ENCODE measurements at places on chromosomes 12 and 14.
A peak's percentile ranks its signal among the peaks of the same experiment; 100 is the strongest.

DNA sequence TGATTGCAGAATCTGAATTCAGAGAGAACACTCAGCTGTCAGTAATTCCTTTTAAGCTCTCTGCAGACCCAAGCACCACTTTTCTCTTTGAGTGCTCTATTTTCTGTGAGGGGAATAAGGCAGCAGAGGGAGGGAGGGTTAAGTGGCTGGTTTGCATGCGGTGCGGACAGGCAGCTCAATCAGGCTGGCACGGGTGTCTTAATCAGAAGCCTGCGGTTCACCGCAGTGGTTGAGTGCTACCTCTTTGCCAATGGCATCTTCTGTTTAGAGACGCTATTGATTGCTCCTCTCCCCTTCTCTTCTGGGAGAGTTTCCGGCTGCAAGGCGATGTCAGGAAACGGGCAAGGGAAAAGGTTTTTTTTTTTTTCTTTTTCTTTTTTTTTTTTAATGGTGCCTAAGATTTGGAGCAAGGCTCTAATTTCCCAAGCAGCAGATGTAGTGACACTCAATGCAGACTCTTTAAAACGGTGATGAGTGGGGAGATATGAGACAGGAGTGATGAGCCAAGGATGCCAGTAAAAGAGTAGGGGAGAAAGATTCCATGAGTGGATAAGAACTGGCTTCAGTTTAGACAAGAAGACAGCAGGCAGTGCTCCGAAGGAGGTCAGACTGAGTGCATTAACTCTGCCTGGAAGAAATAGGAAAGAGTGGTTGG lies 533.7 kb upstream of the SEL1L start:
- no peak for DNase-seq

DNA sequence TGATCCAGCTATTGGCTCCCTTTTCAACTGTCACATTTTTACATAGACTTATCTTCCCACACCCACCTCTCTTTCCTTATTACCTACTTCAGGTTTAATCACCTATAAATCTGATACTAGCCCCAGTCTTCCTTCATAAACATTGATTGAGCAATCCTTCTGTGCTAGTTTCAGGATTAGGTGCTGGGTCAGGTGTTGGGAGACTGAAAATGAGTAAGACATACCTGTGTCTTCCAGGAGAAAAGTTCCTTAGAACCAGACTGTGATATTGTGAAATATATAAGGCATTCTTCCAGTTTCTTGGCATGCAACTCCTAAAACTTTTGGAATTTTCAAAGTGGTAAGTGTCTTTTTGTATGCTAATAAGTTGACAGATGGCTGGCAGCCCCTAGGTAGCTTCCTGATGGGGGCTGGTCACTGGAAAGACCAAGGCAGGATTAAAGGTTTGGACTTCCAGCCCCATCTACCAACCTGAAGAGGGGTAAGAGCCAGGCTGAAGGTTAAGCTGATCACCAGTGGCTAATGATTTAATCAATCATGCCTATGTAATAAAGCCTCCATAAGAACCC lies 4.6 kb downstream of the ANO6 start:
- no peak for DNase-seq

GRCh38 chr14:88901189-88901588 lies 76.7 kb downstream of the TTC8 start:
- DNase-seq = no peak

DNA sequence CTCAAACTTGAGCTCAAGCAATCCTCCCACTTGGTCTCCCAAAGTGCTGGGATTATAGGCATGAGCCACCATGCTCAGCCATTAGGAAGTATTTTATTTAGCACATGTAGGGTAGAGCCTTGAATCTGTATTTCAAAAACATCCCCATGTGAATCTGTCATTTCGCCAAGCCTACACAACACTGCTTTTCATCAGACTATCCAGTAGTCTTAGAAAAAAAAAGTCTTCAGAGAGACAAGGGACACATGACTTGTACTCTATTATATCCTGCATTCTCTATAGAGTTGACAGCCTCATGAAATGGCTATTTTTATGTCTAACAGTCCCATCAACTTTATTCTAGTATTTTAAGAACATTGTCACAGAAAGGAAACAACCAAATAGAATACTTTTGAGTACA lies 35.4 kb downstream of the TM7SF3 start:
- no peak for DNase-seq

DNA sequence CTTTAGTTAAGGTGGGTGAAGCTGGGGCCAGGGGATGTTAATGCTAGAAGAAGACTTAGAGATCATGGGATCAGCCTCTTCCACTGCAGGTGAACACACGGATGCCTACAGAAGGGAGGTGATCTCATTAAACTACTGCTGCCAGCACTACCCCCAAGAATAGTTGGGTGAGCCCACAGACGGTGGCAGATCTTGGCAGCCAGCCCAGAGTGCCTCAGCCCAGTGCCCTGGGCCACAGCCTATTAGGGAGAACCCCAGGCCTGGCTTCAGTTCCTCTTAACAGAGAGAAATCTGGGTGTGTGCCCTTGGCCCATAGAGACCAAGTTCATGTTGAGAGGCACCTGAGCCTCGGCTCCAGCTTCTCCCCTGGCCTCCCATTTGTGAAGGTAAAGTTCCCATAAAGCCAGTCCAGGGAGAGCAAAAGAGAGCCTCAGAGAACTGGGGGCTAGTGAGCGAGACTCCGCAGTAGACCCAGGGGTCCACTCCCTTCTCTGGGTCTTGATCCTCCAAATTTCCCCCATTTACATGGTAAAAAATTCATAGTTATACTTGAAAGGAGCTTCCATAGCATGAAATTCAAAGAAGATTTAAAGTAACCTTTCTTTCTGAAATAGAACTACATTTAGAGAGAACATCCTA lies 125.0 kb upstream of the CCND2 start:
- DNase-seq = no peak

GRCh38 chr12:66168410-66168809 lies 1.4 kb downstream of the TMBIM4 start:
- DNase-seq = no peak

DNA sequence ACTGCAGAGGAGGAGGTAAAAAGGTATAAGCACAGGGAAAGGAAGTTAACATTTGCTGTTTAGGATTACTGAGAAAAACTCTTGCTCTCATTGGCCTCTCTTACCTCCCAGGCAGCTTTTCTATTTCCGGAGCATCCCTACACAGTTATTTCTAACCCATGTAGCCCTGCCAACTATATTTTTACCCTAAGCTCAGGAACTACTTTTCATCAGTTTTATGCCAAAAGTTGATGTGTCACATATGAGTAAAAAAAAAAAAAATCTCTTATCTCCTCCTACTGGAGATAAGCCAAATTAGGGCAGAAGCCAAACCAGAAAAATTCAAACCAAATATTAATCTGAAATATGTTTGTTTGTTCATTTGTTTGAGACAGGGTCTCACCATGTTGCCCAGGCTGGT lies 34.4 kb upstream of the PSMA6 start:
- no peak for DNase-seq

GRCh38 chr14:29392287-29392686 lies 535.4 kb downstream of the PRKD1 start:
- DNase-seq = no peak

DNA sequence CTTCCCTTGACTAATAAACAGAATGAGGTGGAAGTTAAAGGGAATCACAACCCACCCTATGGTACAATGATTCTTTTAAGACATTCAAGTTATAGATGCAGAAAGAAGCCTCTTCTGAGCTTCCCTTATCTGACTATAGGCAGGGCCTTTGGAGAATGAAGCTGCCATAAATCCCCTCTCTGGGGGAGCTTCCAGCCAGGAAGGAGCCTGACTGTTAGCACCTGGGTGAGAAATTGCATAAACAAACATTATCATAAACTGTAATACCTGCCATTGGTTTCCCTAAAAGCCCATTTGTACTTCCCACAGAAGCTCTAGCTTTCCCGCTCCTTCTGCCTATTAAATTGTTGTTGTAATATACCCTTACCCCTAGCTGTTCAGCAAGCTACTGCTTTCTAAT lies 81.3 kb upstream of the RESF1 start:
- DNase-seq = no peak

DNA sequence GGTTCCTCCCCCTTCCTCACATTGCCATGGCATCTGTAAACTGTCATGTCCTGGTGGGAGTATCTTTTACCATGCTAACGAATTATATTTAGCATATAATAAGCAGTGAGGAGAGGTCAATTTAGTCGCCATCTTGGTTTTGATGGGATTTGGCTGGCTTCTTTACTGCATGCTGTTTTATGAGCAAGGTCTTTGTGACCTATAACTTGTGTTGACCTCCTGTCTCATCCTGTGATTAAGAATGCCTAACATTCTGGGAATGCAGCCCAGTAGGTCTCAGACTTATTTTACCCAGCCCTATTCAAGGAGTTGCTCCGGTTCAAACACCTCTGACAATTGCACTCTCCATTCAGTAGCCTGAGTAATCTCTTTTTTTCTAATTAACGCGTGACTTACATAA lies 2.1 kb upstream of the EIF4B start:
- DNase-seq = no peak

GRCh38 chr12:2668816-2669215 lies 126.0 kb upstream of the FKBP4 start:
- DNase-seq = no peak

- DNase-seq = no peak
Observed at GRCh38 chr12:110531741-110532333, 29.7 kb downstream of the RAD9B start.

DNA sequence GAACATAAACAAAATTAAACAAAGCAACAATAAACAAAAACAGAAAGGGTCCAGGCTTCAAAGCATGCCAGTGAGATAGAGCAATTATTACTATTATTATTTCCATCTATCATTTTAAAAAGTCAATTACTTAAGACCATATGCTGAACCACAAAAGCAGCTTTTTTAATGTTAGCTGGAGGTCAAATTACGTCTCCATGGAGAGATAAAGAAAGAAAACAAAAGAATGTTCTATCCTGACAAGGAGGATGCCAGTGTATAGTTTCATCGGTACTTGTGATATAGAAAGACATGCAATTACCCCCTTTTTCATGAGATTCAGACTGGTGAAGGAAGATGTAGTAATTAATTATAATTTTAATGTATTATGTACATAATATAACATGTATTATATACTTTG lies 81.6 kb upstream of the DCN start:
- DNase-seq = no peak

GRCh38 chr12:131378176-131378842 lies 332.6 kb upstream of the SFSWAP start:
- DNase-seq = no peak

DNA sequence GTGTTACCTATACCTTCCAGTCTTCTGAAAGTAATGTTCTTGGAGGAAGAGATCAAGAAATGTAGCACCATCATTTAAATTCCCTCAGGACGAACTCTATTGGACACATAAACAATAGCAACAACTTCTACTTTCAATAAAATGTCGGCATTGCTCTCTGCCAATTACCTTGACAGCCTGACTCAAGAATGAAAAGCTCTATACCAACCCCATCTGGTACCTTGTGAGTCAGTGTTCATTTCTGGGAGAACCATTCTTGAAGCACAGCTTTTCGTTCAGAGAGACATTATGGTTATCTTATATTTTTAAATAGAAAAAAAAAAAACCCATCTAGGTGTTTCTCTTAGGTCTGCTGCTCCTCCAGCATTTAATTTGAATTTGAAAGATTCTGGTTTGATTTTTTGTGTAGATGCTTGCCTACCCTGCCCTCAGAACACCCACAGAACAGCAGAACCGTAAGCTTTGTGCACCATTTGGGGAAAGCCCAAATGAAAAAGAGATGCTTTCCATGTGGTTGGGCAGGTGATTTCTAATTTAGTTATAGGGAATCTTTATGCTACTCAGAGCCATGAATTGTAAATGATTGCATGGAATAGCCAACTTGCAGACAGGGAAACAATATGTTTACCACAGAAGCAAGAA lies 156.0 kb downstream of the SAMD4A start:
- DNase-seq = no peak

- no peak for DNase-seq
Observed at GRCh38 chr12:12217018-12217359, 49.9 kb downstream of the LRP6 start.

DNA sequence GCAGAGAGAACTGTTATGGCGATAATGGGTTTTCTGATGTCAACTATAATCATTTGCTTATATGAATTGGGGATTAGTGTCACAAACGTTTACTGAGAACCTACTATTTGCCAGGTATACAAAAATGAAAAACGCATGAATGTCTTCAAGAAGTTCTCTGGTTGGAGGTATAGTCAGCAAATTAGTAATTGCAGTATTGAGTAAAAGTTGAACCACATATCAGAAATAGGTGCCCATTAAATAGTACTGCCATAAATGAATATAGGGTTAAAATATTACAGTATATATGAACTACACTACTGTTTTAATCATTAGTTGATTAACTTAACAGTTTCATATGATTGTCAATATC lies 60.0 kb downstream of the PTPRB start:
- DNase-seq = no peak

DNA sequence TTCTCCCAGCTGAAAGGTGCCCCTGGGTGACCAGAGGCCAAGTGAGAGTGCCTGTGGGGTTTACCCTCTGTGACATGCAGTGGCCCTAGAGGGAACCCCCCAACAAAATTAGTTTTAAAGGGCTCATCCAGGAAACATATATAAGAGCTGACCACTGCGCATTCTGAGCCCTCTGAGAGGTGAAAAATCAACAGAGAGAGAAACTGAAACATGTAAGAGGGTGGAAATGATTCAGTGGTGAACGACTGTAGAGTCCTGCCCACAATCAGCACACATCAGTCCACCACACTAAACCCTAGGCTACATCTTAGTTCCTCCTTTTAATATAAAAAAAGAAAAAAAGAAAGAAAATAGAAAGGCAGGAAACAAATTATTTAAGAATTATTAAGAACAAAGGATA lies 21.0 kb upstream of the ACSM4 start:
- DNase-seq = no peak

- peak; percentile 27 for DNase-seq
Observed at GRCh38 chr14:88321692-88322503, 1.2 kb downstream of the KCNK10 start.

DNA sequence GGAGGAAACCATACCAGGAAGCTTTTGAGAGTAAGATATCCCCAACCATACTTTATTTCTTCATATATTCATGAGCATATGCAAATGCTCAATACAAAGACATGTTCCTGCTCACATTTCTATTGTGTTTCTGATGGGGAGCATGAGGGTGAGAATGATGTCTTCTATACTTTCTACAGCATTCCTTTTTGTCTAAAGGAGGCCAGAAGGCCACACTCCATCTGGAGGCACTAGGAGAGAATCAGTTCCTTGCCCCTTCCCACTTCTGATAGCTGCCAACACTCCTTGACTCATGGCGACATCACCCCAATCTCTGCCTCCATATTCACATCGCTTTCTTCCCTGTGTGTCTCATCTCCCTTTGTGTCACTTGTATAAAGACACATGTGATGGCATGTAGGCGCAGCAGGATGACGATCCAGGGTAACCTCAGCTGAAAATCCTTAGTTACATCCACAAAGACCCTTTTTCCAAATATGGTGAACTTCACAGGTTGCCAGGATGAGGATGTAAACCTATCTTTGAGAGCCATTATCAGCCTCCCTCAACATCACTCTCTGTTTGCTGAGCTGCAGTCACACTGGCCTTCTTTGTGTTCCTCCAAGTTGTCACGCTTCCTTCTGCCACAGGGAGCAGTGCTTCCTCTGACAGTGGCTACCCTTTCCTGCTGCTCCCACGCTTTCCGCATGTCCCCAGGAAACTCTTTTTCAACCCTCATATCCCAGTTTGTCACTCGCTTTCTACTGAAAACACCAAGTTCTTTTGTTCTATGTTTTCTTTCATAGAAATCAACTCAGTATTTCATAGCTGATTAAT lies 96.9 kb downstream of the STXBP6 start:
- no peak for DNase-seq

Measured in right lung (tissue), 10 donors.